ENCODE measurements at places on chromosomes 5 and 9. TPM values are rescaled to one million over a fixed set of nuclear protein-coding genes. Genes with fewer than 3 reads are reported as not detected.

The C1QTNF3 gene
- 4.6 TPM for total RNA-seq

The TAS2R1 gene
- not detected for total RNA-seq

The FOXI1 gene
- not detected for total RNA-seq

The FCN2 gene
- not detected for total RNA-seq

The RPS14 gene
- total RNA-seq, result 1,700 TPM

The STPG3 gene
- total RNA-seq, result not detected

The QRFP gene
- not detected for total RNA-seq

The MTMR12 gene
- total RNA-seq, result 23.8 TPM

The TAL2 gene
- total RNA-seq, result not detected

The BSPRY gene
- 34.2 TPM for total RNA-seq

The INSYN2B gene
- not detected for total RNA-seq

The FAM240B gene
- not detected for total RNA-seq

The PCDHB10 gene
- 1.1 TPM for total RNA-seq

The CEL gene
- 16.6 TPM for total RNA-seq

The UNC13B gene
- 56.1 TPM for total RNA-seq

The ZNF454 gene
- total RNA-seq, result 1.4 TPM

The CNOT8 gene
- total RNA-seq, result 64.0 TPM

The SPIN1 gene
- total RNA-seq, result 68.0 TPM

The COL23A1 gene
- 0.49 TPM for total RNA-seq

The ALDOB gene
- 3.4 TPM for total RNA-seq

The RNF44 gene
- total RNA-seq, result 67.5 TPM

The CDH9 gene
- total RNA-seq, result not detected

The TRPM6 gene
- 15.1 TPM for total RNA-seq

The GAPVD1 gene
- total RNA-seq, result 42.0 TPM

The PRSS3 gene
- 148 TPM for total RNA-seq

The ARSI gene
- 0.17 TPM for total RNA-seq

The STKLD1 gene
- total RNA-seq, result 0.45 TPM

The FABP6 gene
- not detected for total RNA-seq

The SPATA6L gene
- total RNA-seq, result 5.0 TPM

The DAB2IP gene
- total RNA-seq, result 126 TPM

The GARNL3 gene
- total RNA-seq, result 5.1 TPM

The SLC34A3 gene
- not detected for total RNA-seq

The CDKN2A gene
- 2.9 TPM for total RNA-seq

The GBA2 gene
- total RNA-seq, result 127 TPM

The SHISAL2B gene
- not detected for total RNA-seq

The TMEM171 gene
- 121 TPM for total RNA-seq

The ST6GALNAC4 gene
- total RNA-seq, result 66.5 TPM

The GABRB2 gene
- total RNA-seq, result 4.2 TPM

The TMEM252 gene
- total RNA-seq, result not detected

The MSMP gene
- total RNA-seq, result 2.1 TPM

Measured in colonic mucosa (tissue), 4 donors.